Hepatocyte (in vitro differentiated cells): ENCODE measurements at places on chromosomes 11 and 22.

GRCh38 chr22:24244144-24244787, 616 bp downstream of the GGT5 start:
- DNase-seq, result no peak

- DNase-seq, result peak; percentile 58
Observed at GRCh38 chr22:44037519-44038375, 13.6 kb downstream of the PARVB start.

DNA sequence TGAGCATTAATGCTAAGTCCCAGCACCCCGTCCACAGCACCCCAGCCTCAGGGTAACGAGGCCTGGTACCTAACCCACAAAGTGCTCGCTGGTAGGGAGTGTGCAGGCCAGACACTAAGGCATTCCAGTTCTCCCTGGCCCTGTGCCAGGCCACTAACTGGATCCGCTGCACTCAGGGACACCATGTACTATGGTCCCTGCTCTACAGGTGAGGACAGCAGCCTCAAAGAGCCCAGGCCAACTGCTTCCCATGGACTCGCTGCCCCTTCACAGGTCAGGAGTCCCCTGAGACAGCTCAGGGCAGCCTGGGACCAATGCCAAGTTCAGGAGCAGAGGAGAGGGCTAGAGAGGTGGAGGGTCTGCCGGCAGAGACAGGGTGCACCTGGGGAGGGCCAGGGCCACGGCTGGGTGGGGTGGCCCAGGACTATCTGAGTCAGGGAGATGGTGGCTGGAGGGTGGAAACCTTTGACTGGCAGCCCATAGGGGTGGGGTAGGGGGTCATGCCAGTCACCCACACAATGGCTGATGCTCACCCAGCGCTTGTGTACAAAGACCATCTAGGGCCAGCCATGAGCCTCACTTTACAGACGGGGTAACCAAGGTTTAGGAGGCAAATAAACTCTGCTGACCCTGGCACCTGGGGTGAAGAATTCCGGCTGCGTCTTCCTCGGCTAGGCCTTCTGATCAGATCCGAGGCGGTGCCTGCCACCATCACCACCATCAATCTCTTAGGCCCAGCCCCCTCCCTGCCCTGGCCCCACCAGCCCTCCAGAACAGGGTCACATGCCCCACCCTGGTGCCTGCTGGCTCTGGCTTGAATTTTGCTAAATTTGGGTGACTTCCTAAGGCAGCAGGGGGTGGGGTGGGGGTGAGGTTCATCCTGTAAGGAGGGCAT, 5.6 kb downstream of the OSBPL5 start:
- peak; percentile 65 for DNase-seq

DNA sequence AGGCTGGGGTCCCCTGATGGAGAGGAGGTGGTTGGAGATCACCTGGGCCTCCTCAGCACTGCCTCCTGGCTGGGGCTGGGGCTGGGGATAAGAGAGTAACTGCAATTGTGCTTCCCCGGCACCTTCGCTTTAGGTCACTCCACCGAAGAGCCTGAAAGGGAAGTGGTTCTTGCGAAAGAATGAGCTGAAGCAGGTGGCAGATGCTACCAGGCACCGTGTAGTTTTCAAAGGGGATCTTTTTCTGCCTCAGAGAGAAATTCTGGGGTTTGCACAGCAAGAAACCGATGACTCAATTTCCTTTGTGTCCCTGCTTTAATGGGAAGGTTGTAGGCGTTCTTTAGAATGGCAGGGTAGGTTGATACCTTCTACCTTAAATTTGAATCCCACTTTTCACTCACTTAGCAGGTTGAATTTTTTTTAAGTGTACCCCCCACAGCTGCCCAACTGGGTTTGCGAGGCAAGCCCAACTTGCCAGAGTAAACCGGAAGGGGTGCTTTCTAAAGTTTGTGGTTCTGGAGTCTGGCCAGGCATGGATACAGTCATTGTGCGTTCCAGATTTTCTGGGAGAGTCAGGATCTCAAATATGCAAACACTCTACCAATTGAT, 5.3 kb downstream of the CD44 start:
- DNase-seq, result no peak

- DNase-seq, result no peak
Observed at GRCh38 chr11:70205766-70206165, 2.7 kb downstream of the FADD start.

GRCh38 chr22:43152357-43153071, 1.2 kb downstream of the TSPO start:
- peak; percentile 58 for DNase-seq
